Endothelial cell of umbilical vein (primary cell): ENCODE measurements at places on chromosomes 4 and X.

DNA sequence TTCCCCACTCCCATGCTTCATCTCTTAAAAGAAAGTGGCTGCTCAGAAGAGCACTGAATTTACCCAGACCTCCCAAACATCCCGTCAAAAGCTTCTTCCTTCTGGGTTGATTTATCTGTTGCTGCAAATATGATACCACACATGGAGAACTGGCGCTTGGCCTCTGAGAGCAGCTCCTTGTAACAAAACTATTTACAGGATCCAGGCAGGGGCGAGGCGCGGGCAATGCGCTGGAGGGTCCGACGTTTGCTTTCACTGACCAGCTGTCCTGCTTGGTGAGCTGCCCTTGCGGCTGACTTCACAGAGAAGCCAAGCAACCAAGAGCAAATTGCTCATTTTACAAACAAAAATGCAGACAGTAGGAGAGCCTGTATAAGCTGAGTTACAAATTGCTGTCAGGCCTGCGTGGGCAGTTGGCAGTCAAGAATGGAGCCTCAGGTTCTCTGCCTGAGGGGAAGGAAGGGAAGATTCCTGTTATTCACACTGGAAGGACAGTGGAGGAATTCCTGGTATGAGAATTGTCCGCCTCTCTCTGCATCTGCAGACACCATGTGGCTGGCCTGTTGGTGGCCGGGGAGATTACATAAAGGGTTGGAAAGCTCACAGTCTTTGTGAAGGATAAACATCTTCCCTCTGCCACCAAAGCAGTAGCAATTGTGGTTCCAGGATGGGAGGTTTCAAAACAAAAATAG lies 192.2 kb upstream of the LEF1 start:
- no peak for DNase-seq

DNA sequence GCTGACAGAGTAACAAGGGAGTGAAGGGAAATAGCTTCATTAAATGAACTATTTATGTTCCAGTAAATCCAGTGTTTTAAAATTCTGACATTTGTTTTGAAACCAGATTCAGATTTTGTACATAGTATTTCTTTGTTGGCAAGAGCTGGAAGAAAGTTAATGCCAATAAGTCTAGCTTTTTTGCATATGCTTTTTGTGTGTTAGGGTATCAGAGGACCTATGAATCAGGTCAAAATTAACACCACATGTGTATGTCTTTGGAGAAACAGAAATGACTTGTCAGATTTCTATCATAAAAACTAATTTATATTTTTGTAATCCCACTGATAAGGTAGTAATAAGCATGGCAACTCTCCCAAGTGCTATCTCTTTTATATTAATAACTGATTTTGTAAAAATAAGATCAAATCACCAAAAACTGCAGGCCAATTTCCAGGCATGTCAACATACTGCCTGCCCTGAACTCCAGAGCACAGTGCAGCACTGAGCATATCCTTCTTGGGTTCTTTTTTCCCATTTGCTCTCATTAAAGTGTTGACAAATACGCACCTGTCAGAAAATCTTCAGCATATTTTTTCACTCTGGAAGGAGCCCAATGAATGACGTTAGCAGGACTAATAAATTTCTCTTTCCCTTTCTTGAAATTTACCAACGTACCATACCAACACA lies 65.5 kb downstream of the SH3RF1 start:
- no peak for DNase-seq

- DNase-seq, result no peak
Observed at GRCh38 chrX:74178536-74178935, 125.4 kb upstream of the ZCCHC13 start.

- DNase-seq, result no peak
Observed at GRCh38 chr4:60745800-60746571, 454.1 kb upstream of the ADGRL3 start.

DNA sequence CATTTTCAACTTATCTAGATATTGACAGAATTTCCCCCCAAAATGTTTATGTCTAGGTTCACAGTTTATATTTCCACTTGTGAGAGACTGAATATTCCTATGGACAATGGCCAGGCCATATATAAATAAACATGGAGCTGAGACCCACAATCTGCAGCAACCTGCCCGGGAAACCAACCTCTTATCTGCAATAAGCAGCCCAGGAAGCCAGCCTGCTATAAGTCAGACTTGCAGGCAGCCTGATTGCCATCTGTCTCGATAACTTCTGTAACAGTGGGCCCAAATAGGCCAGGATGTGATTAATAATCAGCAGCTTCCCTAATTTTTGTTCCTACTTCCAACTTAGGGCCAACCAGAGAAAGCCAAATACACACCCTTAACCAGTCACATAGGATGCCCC lies 5.2 kb upstream of the NAP1L5 start:
- peak; percentile 41 for DNase-seq

GRCh38 chr4:101208171-101208570 lies 139.2 kb downstream of the PPP3CA start:
- DNase-seq, result no peak

GRCh38 chr4:137572163-137572562 lies 39.9 kb upstream of the PCDH18 start:
- no peak for DNase-seq

DNA sequence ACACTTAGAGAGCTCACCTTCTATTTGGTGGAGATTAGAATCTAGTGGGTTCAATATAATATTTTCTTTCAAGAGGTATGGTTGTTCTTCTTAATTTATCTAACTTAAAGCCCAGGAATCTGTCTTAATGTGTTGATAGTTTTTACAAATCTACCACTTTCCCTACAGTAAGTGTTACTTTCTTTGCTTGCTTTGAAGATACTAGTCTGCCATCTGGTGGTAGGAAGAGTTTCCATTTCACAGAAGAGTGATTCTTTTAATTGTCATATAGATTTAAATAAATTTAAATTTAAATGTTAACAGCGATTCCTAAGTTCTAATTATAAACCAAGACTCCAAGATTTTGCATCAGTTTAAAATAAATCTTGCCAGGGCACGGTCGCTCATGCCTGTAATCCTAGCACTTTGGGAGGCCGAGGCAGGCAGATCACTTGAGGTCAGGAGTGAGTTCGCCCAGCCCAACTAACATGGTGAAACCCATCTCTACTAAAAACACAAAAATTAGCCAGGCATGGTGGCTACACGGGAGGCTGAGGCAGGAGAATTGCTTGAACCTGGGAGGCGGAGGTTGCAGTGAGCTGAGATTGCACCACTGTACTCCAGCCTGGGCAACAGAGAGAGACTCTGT lies 43.5 kb downstream of the NUDT9 start:
- DNase-seq, result peak; percentile 53

DNA sequence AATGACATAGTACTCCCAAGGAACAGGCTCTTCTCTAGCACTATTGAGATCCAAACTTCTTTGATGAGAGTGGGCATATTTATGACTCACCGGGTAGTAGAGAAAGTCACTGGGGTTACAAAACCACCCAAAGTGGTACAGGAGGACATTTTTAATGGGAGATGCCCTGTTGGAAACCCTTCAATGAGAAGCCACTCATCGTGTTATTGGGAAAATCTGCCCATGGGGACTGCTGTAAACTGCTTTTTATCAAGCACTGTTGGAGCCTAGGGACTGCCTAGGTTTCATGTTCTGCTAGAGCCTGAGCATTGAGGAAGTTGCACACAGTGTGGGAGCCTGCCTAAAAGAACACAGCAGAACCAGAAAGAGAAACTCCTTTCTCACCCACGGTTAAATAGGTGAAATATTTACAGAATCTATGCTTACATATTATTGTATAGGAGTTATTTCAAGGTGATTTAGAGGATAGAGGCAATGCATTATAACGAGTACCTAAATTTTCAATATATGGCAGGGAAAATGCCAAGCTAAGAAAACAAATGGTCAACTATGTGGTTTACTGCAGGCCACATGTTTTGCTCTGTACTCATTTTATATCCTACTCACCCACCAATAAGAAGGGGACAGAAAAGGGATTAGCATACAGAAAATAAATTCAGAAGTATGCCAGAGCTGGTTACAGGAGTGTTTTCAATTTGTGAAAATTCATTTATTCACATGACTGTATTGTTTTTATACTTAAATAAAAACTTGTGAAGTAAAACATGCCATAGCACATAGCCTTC lies 559.1 kb downstream of the FSTL5 start:
- no peak for DNase-seq

DNA sequence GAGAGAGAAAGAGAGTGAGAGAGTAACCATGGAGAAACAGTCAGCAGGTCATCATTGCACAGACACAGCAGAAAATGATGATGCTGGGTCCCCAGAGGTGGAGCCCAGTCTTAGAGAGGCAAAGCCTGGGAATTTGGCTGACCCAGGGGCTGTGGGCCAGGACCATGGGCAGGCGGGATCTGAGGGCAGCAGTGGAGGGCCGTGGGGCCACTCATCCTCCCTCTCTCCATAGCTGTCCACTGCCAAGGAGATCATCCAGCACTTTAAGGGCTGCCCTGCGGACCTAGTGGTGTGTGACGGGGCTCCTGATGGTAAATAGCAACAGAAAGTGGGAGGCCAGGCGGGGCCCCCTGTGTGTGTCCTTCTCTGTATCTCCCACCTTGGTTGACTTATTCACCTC lies 2.8 kb downstream of the FTSJ1 start:
- no peak for DNase-seq

- DNase-seq, result no peak
Observed at GRCh38 chr4:141254326-141254725, 33.6 kb downstream of the ZNF330 start.

- DNase-seq, result no peak
Observed at GRCh38 chrX:103730147-103730795, 19.6 kb downstream of the TMEM31 start.

DNA sequence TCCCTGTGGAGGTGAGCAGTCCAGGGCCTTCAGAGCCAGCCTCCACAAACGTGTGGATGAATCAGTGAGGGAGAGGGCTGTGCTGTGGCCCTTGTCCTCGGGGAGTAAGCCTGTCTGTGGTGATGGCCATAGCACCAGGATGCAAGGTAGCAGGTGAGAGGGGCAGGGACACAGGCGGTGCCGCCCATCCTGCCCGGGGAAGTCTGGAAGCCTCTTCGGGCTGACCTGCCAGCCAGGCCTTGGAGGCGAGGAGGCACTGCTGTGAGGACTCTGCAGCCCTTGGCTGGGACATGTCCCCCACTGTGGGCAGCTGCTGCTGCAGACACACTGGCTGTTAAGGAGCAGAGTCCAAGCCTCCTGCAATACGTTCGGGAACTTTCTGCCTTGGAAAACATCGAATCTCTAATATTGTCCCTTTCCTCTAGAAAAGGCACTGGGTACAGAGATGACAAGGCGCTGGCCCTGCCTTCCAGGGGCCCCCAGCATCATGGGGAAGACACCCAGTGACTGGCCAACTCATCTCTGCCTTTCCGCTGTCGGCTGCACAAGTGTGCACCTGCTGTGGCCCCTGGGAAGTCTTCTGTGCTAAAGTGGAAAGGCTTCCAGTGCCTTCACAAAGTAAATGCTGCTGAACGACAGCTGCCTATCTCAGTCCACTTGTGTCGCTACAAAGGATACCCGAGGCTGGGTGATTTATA lies 101.4 kb downstream of the ADRA2C start:
- no peak for DNase-seq

- DNase-seq, result no peak
Observed at GRCh38 chrX:2910109-2910508, 19.0 kb downstream of the ARSD start.

- DNase-seq, result no peak
Observed at GRCh38 chrX:3206314-3206713, 140.1 kb downstream of the MXRA5 start.

GRCh38 chr4:77095101-77095821 lies 19.5 kb upstream of the CCNI start:
- peak; percentile 68 for DNase-seq

GRCh38 chrX:6120329-6120728 lies 108.3 kb downstream of the NLGN4X start:
- DNase-seq, result no peak
